ENCODE measurements at places on chromosomes 3 and 15. TPM values are rescaled to one million over a fixed set of nuclear protein-coding genes. Genes with fewer than 3 reads are reported as not detected.

DNA sequence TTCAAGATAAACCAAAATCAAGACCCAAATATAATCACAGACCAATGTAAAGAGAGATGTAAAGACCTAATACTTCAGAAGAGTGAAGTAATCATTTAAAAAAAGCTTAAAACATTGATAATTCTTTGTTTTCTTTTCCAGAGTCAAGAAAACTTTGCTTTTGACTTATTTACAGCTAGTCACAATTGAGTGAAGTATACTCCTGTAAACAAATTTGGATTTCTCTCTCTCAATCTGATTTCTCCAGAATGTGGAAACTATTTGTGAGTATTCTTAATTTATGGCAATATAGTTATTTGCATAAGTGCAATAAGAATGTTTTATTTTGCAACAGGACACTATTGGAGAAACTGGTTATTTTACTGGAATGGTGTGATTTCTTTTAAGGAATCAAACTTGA lies 43.7 kb upstream of the ZBTB20 start:
- DNase-seq = no peak

GRCh38 chr3:50574444-50574831 lies 5.1 kb downstream of the HEMK1 start:
- no peak for DNase-seq

DNA sequence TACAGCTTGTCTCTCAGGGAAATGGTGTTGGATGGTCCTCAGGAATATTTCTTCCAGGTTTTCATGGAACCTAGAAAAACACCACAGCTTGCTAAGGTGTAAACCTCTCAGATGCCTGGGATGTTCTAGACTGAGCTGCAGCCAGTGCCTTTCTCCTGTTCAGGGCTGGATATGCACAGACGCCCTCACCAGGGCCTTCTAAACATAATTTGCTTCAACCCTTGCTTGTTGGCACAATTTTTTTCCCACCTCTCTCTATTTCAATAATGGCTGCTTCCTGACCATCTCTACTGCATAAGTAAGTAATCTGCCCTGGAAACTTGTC lies 28.2 kb downstream of the SIAH2 start:
- DNase-seq = no peak

- no peak for DNase-seq
These were observed 12.0 kb downstream of the NFKBIZ start for GRCh38 chr3:101861212-101861788.

DNA sequence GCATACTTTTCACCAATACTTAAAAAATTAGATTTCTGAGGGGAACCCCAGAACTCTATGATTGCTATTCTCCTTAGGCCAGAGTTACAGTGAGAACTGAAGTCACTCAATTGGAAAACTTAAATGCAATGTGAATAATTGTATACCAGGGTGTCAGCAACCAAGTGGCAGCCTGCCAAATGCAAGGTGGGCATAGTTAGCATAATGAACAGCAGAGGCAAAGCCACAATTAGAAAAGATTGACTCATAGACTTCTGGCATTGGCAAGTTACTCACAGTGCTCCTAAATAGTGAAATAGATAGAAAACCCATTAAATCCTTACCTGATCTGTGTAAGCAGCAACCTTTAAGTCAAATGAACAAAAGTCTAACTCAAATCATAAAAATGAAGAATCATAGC lies 94.9 kb downstream of the BCHE start:
- DNase-seq = no peak

GRCh38 chr15:80828796-80829195 lies 49.6 kb downstream of the CEMIP start:
- no peak for DNase-seq

- DNase-seq = no peak
These were observed 136.1 kb downstream of the FILIP1L start for GRCh38 chr3:99978221-99978620.

GRCh38 chr3:167406876-167407492 lies 26.9 kb upstream of the ZBBX start:
- peak; percentile 35 for DNase-seq

DNA sequence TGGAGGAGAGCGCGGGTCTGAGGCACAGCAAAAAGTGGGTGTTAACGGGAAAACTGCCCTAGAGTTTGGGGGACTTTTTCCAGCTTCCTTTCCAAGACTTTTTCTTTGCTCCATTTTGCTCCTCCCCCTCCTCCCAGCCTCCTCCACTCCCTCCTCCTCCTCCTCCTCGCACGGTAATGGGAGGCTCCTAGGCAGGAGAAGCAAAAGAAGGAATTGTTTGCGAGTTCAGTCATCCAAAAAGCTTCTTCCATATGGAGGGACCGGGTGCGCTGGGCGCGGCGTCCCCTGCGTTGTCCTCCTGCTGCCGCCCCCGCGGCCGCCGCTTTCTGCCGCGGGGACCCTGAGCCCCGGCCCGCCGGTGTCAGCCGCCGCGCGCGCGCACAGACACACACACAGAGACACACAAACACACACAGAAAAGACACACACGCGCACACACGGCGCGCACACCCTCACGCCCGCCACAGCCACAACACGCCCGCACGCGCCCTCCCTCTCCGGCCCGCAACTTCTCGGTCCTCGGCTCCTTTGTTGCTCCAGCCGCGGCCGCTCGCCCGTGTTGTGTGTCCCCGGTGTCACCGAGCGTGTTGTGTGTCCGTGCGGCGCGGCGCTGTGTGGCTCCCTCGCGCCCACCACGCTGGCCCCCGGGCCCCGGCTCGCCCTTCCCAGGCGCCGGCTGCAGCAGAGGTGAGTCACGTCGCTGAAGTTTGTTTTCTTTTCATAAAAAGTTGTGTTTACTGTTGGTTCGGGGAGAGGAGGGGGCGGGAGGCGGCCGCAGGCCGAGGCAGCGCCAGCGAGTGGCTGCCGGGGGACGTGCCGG lies at the start of gene BOC:
TSS of gene BOC (plus strand) at position 228 of the 820 bp plus-strand sequence. CDS start 38,246 bp downstream, outside the sequence.
- DNase-seq = no peak

GRCh38 chr3:52234516-52235447 lies 4.2 kb downstream of the TWF2 start:
- no peak for DNase-seq

DNA sequence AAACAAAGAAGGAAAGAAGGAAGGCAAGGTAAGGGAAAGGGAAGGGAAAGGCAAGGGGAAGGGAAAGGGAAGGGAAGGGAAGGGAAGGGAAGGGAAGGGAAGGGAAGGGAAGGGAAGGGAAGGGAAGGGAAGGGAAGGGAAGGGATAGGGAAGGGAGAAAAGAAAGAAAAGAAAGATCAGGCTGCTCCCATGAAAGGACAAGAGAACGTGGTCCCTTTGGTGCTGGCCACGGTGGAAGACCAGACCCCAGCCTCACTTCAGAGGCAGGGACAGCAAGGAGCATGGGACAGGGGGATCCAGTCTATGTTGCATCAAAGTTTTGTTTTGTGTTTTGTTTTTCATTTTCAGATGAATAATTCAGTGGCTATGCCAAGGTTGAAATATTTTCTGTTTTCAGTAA lies 111.4 kb upstream of the IGF1R start:
- no peak for DNase-seq

GRCh38 chr3:13565581-13566452 lies 16.9 kb downstream of the FBLN2 start:
- no peak for DNase-seq

GRCh38 chr3:179895330-179895729 lies 141.4 kb downstream of the PEX5L start:
- DNase-seq = no peak

DNA sequence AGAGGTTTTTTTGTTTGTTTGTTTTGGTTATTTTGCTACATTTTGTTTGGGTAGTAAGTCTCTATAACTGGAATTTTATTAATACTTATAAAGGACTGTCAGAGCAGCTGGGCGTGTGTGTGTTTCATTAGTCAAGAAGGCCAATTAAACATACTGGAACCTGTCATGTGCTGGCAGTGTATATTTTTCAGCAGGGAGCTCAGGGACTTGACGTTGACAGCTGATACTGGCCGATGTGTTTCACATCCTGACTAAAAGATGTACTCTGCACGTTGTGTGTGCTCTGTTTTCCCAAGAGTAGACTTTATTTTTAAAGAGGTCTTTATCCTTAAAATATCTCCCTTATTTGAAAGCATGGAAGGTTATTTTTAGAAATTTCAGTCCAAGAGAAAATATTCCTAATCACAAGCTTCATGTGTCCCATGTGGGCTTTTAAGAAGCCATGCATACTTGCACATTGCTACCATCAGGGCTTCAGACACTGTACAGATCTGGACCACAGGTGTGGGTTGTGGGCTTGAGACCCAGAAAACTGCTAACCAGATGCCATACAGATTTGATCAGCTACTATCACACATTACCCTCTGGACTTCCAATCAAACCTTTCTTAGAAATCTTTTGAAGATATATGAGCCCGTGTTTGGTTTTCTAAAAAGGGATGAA lies 135.9 kb downstream of the FEZF2 start:
- DNase-seq = no peak

GRCh38 chr3:186696522-186696921 lies 20.6 kb upstream of the KNG1 start:
- no peak for DNase-seq

- DNase-seq = no peak
These were observed 6.2 kb downstream of the HDC start for GRCh38 chr15:50259276-50259675.

DNA sequence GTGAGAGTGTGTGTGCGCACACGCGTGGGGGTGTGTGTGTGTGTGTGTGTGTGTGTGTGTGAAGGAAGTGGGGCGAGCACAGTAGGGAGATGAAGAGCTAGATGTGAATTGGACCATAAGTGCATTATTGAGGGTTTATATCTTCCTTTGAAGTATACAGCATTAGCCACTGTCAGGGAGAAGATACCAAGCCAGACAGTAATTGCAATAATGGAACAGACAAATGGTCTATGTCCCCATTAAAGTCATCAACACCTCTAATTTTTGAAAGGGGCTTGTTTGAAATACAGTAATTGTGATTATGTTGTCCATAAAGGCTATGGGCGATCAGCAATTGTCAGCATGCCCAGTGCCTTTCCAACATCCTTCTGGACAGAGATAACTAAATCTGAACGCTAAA lies 429.2 kb upstream of the NR2F2 start:
- no peak for DNase-seq

- DNase-seq = no peak
These were observed 43.0 kb downstream of the KAT2B start for GRCh38 chr3:20083253-20083652.

DNA sequence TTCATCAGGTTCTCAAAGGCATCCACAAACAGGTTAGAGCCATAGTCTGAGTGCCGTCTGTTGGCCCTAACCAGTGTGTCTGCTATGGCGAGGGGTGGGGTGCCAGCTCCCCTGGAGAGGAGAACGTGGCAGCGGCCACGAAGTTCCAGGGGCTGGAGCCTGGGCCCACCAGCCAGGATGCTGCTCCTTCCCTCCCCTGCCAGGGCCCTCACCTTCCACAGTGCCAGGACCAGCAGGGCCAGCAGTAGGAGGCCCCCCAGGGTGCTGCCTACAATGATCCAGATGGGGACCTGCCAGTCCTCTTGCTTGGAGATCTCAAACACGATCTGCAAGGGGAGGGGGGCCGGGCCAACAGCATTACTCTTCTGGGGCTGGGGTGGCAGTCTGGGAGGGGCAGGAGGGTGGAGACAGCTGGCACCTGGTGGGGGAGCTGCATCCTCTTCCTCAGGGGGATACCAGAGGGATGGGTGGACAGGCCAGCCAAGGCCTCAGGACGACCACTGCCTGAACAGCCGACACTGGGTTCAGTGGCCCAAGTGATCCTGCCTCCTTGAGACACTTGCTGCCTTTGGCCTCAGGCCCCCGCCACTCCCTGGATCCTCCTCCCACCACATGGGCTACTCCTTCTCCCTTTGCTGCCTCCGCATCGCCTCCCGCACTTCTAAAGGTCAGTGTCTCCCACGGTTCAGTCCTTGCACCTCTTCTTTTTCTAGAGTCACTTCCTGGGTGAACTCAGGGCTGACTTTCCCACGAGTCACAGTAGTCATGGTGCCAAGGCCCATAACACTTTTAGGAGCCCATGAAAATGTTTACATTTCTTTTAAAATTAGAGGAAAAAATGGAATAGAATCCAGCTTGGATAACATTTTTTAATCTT lies 26.3 kb downstream of the FEM1B start:
- DNase-seq = no peak

DNA sequence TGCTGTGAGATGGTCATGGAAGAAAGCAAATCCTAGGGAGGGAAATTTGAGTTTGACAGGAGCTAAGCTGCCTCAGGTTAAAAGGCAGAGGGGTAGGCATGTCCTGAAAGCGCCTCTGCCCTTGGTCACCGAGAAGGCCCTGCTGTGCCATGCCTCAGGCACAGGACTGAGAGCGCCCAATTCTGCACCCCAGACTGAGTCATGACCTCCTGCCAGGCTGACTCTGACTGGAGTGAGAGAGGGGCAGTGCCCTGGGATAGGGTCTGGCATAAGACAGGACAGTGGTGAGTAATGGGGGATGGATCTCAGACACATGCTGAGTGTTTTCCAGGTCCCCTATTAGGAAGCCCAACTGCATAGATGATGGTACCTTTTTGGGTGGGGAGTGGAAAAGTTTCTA lies 44.4 kb downstream of the EPHB1 start:
- no peak for DNase-seq

DNA sequence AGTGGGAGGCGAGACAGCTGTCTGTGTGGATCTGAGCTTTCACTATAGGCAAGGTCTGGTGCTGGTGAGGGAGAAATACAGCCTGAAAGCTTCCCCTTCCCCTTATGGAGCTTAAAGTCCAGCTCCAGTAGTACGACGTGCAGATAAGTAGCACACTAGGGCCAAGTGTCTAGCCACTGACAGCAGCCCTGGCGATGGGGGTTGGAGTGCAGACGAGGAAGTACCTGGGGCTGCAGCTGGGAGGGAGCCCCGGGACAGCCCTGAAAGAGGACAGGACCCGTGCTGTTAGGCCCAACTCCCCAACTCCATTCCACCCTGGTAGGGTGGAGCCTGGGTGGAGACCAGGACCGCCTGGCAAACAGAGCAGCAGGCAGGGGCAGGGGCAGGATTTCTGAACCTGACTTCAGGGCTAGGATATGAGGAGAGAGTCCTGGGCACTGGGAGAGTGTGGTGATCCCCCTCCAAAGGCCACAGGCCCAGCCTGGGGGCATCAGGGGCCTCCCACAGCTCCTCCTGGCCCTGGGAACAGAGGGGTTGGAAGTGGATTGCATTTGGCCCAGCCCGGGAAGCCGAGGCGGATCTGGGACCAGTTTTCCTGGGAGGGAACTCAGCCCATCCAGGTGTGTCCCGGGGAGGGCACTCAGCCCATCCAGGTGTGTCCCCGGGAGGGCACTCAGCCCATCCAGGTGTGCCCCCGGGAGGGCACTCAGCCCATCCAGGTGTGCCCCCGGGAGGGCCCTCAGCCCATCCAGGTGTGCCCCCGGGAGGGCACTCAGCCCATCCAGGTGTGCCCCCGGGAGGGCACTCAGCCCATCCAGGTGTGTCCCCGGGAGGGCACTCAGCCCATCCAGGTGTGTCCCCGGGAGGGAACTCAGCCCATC lies 42.8 kb downstream of the BDH1 start:
- DNase-seq = no peak

GRCh38 chr3:5264896-5265770 lies 77.6 kb downstream of the EDEM1 start:
- no peak for DNase-seq

UROC1 gene
- total RNA-seq = not detected

SNX22 gene
- 0.09 TPM for total RNA-seq

SPATA12 gene
- total RNA-seq = 0.12 TPM

GOLGA8F gene
- not detected for total RNA-seq

GP5 gene
- total RNA-seq = not detected

C2CD4A gene
- 0.63 TPM for total RNA-seq

ITIH3 gene
- total RNA-seq = not detected

BUB1B gene
- 42.8 TPM for total RNA-seq
